Stimulated activated CD8-positive, alpha-beta memory T cell treated with anti-CD3 and anti-CD28 coated beads, Interleukin-4, amount 100 ng/mL, for 24 hours (primary cell): ENCODE measurements at places on chromosomes 13 and 19.
A peak's percentile ranks its signal among the peaks of the same experiment; 100 is the strongest.

- no peak for DNase-seq
These were observed 18.2 kb downstream of the SIN3B start for GRCh38 chr19:16847430-16847829.

DNA sequence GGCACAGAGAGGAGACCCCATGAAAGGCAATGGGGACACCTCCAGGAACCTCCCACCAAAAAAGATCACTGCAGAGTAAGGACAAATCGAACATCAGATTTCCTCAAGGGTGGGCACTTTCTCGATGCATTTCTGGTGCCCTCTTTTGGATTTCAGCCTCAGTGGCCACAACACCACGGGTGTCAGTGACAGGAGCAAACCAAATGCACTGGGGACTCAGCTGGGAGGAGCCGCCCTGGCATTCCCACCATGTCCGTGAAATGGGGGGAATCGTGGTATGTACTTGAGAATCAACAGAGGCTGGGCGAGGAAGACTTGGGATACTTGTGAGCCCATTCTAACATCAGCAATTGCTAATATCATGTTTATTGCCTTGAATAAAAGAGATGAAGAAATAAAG lies 16.3 kb downstream of the FAM187B start:
- no peak for DNase-seq

DNA sequence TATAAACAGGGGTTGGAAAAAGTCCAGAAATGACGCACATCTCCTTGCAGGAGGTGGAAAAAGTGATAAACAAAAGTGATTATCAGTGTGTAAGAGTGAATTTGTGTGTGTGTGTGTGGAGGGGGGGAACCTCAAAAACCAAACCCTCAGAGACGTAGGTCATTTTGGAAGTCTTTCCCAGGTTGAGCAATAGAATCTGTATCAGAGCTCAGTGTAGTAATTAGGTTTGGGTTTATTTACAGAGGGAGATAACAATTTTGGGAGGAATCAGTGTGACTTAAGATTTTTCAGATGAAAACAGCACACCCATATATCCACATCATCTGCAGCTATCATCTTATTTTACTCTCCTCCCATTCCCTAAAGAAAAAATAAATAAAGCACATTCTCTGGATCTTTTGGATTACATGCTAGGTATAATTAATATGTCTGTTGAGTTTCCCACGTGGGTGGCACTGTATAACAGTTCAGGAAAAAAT lies 406.4 kb downstream of the FGF9 start:
- DNase-seq: no peak

DNA sequence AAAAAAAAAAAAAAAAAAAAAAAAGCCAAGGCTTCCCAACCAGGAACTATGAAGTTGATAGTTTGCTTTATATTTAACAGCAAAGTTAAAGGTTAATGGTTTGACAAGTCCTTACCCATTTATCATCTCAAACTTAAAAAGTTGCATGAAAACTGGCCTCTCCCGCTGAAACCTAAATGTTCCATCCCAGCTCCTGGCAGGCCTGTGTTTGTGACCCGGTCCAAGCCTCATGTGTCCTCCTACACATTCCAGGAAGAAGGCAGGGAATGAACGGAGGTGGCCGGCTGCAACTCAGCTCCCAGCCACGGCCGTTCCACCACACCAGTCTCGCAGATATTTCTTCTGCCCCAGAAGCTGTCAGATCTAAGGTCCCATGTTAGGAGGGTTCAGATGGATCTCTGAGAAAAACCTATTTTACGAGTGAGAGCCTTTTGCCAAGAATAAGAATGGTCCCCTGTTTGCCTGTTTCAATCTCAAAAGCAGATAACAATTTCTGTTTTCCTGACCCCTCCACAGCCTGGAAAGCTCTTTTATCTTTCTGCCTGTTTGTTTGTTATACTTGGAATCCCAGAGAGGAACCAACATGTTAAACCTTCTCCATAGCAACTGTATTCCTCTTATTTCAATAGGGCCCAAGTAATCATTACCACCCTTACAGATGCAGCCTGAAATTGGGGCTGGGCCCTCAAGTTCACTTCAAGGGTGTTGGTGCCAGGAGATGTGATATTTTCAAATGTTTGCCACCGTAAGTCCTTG lies 56.5 kb downstream of the KCTD12 start:
- no peak for DNase-seq

- peak; percentile 67 for DNase-seq
These were observed 9.1 kb upstream of the LILRB5 start for GRCh38 chr19:54266133-54266532.

GRCh38 chr19:5961969-5962945 lies 15.7 kb downstream of the RANBP3 start:
- DNase-seq: no peak

GRCh38 chr19:8321986-8322637 lies 816 bp downstream of the RPS28 start:
- no peak for DNase-seq

DNA sequence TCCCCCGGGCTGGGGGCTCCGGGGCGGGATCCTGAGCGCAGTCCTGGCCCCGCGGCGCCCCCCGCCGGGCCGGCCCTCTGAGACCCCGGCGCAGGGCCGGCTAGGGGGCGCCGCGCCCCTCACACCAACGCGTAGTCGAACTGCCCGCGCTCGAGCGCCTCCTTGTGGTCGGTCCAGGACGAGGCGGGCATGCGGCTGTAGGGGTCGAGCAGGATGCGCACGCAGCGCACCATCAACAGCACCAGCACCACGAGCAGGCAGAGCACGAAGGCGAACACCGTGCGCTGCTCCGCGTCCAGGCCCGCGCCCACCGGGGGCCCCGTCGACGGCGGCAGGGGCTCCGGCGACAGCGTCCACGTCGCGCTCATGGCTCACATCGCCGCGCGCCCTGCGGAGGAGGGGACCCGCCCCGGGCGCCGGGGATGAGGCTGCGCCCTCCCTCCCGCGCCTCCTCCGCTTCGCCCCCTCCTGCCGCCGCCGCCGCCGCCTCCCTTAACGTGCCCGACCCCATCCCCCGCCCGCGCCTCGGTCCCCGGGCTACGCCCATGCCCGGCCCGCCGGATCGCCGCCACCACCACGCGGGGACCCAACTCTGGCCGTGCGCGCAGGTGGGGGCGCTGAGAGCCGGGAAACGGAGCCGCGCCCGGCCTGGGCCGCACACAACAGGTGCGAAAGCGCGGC lies 624 bp downstream of the CTXN1 start:
- peak; percentile 71 for DNase-seq

- no peak for DNase-seq
These were observed 153.9 kb downstream of the TEX29 start for GRCh38 chr13:111474136-111475002.
